ENCODE measurements at places on chromosomes 5 and 9.

DNA sequence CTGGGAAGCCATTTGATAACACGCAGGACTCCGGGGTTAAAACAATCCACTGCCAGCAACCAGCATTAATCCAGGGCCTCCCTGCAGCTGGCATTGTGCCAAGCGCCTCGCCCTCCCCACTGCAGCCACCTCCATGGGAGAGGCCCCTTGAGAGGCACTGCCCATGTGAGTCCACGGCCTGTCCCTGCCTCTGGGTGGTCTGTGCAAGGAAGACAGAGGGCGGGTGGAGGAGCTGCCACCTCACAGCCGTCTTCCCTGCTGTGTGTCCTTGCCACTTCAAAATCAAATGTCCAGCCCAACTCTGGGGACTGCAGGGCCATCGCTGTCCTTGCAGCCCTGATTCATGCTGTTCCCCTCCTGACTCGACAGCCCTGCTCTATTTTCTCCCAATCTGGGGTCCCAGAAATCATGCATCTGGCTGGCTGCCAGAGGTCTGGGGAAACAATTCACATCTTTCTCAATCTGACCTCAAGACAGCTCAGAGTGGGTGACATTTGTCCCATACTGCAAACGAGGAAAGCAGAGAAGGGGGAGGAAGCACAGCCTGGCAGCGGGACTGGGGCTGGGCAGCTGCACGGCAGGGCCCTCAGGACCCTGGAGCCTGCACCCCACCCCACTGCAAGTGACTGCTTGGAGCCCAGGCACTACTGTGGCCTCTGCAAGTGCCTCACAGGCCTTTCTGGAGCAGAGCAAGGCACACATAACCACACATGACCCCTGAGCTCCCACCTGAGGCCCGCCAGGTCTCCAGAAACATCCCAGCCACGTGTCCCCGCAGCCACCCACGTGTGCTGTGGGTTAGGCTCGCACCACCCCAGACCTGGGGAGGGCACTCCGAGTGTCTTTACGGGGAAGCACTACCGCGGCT is 15.7 kb downstream of the BRD3OS start:
- no peak for DNase-seq

GRCh38 chr9:136260521-136260920 is 14.9 kb upstream of the QSOX2 start:
- no peak for DNase-seq

DNA sequence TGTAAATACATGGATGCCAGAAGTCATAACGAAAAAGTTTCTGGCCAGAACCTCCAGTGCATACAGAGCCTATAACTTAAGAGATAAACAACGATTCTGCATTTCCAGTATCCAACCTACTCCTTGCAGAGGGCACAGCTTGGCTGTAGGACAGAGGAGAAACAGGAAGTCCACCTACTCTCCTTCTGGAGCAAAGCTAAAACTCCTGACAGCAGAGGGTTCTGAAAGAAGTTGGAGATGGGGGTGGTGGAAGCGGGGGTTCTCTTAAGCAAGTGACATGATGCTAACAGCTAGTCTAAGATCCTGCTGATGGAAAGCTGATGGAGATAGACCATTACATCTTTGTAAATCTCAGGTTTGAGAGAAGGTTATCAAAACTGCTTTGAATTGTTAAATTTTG is 35.5 kb upstream of the CTNNAL1 start:
- DNase-seq, result no peak

DNA sequence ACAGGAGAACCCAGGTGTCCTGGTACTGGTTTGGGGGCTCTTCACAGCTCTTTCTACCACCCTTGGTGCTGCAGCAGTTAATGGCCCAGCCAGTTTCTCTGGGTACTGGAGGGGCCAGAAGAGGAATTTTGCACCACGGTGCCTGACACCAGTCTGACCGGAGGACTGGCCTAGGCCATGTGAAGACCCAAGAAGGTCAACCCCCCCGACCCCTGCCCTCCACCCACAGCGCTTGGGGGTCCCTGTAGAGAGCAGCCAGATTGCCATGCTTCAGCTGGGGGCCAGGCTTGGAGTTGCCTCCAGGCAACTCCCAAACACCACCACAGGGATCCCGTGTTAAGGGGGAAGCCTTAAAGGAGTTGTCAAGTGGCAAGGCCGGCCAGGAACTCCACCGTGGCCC is 6.2 kb downstream of the ARSI start:
- no peak for DNase-seq

DNA sequence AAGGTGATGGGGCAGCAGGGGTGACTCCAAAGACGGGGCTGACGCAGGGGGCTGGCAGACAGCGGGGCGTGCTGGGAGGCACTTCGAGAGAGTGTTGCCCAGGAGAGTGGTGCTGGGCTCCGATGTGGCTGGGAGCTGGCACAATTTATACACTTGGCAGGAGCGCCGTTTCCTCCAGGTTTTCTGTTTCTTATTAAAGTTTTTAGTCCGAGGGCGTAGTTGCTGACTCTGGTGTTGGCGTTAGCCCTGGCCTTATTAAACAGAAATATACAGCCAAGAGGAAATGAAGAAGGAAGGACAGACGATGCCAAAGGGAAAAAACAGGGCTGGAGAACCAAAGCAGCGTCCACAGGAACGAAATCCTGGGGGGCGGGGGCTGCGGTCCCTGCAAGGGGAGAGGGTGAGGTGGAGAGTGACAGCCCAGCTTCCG is 139.6 kb upstream of the PHYKPL start:
- no peak for DNase-seq

- DNase-seq, result no peak
Observed at GRCh38 chr5:36606036-36606427, 374 bp upstream of the SLC1A3 start.

Measured in stimulated activated CD4-positive, alpha-beta T cell treated with anti-CD3 and anti-CD28 coated beads, Interleukin-12 subunit alpha, Interleukin-12 subunit beta, amount 100 ng/mL, for 4 hours (primary cell).